ENCODE measurements at places on chromosomes 6 and 20.

DNA sequence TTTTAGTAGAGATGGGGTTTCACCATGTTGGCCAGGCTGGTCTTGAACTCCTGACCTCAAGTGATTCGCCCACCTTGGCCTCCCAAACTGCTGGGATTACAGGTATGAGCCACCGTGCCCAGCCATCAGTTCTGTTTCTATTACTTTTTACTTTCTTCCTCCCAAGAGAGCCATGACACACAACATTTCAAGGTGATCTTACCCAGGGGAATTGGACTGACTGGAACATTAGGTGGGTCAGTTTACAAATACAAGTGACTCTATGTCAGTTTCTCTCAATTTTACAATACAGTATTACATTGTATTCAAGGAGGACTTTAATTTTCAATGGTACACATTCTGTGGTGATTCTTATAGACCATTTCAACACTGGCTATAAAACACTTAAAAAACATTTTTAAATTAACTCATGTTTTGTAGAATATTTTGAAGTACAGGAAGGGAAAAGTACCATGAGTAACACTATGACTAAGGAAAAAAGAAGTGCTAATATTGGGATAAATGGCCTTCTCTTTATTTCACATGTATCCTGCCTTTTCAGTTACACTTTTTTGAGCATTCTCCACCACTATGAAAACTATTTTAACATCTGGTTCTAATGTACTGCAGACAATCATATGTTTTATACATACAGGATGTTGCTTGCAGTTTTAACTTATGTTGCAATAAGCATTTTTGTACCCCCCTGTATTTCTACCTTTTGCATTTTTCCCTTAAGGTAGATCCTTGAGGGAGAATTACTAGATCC lies 8.4 kb downstream of the TPBG start:
- DNase-seq = no peak

GRCh38 chr6:139904158-139904533 lies 529.7 kb upstream of the CITED2 start:
- no peak for DNase-seq

DNA sequence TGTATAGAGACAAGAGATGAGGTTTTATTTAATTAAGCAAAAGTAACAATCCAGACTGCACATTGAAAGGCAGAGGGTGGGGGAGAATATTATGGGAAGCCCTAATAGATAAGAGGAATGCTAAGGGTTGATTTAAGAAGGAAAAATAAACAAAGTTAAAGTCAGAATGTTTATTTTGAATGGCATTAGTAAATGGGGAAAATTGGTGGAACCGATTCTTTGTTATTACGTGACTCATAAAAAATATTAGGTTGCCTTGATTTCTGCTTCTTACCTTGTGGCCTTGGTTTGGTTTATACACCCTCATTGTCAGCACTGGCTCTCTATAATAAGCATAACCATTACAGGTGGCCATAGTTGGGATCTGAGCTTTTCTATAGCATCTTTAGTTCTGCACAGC lies 674.8 kb upstream of the CITED2 start:
- DNase-seq = no peak

DNA sequence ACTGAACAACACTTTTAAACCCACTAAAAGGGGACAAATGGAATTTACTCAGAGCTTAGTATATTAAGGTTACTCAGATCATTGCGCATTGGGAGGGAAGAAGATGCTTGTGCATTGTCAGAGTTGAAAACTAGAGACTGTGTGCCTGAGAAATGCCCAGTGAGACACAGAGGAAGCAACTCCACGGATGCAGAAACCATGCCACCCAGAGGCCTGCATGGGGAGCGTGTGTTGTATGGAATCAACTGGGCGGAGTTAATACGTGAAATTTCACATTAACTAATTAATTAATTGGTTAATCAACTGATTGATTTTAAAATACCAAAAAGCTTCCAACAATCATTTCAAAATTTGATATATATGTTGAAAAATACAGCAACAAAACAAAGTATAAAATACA lies 391.6 kb downstream of the PLCB1 start:
- no peak for DNase-seq

- DNase-seq = no peak
These were observed 23.1 kb downstream of the ZC3H12D start for GRCh38 chr6:149461670-149462069.

DNA sequence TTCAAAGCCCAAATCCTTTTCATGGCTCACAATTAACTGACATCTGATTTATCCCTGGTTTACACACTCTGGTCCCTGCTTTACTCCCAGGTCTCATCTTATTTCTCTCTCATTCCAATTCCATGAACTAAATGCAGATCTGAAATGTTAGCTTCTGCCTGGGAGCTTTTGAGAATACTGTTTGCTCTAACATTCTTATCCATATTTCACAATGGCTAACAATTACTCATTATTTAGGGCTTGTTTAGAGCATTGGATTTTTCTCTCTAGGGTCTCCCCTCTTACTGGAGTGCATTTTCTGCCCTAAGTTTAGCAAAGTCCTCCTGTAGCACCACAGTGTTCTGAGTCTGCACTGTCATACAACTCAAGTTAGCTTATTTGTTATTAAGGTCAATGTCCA lies 121.5 kb upstream of the HCRTR2 start:
- no peak for DNase-seq

GRCh38 chr6:147802459-147802858 lies 294.0 kb downstream of the SAMD5 start:
- no peak for DNase-seq

GRCh38 chr20:12383821-12384220 lies 466.1 kb downstream of the BTBD3 start:
- DNase-seq = no peak

DNA sequence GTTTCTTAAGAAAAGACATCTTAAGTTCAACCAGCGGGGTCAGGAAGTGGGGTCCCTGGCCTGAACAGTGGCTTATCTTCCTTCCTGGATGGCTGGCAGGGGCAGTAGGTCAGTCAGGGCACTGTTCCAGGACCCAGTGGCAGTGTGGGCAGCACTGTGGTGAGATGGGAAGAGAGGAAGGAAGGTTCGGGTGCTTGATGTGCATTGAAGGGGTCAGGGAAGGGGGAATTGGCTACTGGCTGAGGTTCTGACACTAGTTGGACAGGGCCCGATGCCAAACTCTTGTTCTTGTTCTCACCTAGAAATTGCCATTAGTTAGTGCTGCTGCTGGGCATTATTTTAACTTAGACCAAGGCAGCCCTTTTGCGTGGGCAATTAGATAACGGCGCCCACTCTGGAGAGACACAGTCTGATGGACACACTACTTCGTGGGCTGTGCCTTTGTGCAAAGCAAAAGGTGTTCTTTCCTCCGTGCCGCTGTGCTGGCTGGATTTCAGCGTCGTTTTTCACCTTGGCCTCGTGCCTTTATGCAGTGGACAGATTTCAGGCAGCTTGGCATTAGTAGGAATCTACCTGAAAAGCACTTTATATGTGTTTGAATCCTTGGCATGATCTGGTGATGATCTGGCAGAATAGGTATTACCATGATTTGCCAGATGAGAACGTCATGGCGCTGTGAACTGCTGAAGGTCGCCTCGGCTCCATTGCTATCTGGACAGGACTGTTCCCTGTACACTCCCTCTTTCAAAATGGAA lies 30.3 kb downstream of the UTRN start:
- DNase-seq = no peak

DNA sequence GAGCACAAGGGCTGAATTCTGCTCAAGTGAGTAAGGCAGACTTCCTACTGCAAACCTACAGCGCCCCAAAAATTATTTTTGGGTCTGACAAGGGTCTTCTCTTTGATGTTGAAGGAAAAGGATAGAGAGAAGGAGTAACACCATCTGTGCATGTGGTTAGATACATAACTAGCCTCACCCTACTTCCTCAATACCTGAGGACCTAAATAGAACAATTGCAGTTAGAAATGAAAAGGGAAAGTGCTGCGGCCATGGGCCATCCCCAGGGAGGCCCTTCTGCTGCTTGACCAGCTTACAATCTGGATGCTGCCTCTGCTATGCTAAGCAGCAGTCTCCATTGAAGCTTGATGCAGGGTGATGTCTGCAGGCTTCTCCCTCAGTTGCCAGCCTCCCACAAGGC lies 63.2 kb upstream of the ARMH2 start:
- no peak for DNase-seq

DNA sequence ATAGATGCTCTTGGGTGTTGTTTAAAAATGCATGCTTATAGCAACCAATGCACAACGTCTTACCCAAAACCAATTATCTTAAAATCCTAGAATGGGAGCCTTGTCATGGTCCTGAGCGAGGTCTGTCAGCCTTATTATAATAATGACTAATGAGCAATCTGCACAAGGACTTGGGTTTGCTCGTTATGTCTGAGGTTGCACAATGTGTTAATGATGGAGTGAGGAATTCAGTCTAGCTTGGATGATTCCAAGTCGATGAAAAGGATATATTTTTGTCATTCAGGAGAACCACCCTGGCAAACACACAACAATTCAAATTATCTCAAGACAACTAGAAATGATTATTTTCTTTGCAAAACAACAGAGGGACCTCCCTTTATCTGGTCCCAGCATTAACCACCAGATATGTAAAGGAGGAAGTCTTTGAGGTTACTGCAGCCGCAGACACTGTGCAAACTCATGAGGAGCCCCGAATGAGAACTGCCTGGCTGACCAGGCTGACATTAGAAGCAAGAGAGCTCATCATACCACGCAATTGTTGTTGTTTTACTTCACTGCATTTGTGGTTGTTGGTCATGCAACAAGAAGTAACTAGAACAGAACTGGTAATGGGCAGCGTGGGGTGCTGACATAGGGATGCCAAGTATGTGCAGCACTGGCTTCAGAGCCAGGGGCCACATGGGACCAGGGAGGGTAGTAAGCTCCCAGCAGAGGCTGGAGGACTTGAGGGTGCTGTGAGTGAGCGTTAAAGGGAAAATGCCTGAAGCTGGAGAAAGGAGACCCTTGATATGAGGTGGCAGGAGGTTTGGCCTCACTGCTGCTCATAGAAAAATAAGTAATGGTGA lies 488.3 kb downstream of the CDH26 start:
- no peak for DNase-seq

DNA sequence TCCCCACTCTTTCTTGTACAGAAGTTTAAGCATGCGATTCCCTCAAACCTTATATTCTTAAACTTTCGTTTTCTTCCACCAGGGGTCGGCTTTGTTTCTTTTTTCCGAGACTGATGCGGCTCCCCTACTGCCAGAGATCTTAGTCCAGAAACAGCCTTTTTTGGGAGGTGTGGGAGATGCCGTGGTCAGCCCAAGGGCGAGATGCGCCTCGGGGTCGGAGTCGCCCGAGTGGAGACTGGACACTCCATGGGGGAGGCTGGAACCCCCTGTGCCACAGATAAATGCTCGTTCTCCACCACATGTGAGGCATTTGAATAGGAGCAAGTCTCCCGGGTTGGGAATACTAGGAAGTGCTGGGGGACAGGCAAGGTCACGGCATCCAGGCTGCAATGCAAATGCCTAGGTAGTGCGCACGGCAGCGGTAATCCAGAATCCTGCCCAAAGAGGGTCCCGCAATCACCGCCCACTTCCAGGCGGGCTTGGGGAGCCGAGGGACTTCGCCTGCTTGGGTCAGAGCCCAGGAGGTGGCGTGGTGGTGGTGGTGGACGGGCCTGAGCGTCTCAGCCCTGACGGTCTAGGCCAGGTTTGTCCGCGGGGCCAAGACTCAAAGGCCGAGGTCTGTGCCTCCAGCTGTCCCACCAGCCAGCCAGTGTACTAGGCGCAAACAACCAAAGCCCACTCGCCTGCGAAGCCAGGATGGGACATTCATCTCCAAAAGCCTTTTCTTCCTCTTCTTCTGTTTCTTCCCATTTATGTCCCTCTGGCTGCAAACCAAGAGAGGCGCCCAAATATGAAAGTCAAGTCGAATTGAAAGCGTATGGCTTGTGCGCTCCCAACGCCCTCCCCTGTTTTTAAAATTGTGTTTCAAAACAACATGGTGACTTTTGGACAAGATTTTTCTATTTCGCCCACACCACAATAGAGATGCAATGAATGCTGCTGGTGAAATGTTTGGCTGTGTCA lies 39.3 kb upstream of the OSTM1 start:
- DNase-seq = peak; percentile 35

DNA sequence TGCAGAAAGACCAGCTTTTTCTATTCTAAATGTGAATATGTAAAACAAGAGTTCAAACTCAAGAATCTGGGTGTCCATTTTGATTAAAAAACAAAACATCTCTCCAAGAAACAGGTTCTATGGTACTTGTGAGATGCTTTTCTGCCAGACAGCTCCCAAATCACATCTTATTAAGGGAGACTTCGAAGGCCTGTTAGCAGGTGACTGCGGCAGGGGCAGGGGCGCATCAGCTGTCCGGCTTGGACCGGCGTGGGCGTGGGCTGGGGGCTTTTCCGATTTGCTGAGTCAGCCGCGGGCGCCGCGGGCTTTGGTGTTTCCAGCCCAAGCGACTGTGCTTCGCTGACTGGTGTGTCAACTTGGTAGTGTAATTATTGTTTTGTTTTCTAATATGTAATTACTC lies 32.6 kb downstream of the TFAP2A start:
- DNase-seq = no peak

GRCh38 chr6:57434944-57435343 lies 117.5 kb downstream of the PRIM2 start:
- no peak for DNase-seq

DNA sequence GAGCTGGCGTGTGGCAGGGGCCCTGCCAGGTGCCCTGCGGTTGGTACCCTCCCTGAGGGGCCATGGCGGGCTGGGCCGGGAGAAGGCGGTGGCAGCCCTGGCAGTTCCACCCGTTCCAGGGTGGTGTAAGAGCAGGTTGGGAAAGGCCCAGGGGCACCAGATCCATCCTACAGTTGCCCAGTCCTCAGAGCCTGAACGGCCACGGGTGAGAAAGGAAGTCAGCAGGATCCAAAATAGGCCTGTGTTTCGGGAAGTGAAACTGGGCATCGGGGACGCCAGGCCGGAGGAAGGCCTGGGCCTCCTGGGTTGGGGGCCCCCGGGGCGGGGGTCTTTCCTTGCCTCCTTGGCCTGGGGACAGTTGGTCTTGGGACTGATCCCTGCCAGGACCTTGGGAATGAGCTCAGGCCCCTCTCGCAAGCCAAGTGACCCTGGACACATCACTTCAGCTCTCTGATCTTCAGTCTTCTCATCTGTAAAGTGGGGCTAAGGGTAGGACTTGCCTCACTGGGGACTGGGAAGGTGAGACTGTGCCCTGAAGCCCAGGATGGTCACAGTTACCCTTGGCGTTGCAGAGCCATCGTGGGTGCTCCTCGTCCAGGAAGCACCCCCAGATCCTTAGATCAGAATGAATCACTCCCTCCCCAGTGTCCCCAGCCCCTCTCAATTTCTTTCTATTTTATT lies 18.1 kb upstream of the NOL4L start:
- DNase-seq = no peak

- DNase-seq = peak; percentile 69
These were observed 659 bp downstream of the CEP85L start for GRCh38 chr6:118650582-118651281.

DNA sequence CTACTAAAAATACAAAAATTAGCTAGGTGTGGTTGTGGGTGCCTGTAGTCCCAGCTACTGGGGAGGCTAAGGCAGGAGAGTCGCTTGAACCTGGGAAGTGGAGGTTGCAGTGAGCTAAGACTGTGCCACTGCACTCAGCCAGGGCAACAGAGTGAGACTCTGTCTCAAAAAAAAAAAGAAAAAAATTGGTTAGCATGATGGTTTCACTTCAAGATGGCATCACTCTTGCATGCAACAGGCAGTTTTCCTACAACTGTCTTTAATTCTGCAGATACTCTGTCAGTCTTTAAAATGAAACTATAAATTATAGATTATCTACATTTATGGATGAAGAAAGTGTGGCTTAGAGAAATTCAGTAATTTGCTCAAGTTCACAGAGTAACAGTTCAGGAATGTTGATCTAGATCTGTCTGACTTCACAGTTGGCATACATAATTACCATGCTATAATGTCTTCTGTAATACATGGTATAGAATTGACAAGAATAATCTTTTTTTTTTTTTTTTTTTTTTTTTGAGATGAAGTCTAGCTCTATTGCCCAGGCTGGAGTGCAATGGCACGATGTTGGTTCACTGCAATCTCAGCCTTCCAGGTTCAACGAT lies 27.0 kb downstream of the ITCH start:
- no peak for DNase-seq

Data from activated T-cell treated with anti-CD3 and anti-CD28 coated beads, Interleukin-2, amount 50 U/mL, for 48 hours (primary cell).